HS-5 (cell line): ENCODE measurements at places on chromosomes 5 and 9.

DNA sequence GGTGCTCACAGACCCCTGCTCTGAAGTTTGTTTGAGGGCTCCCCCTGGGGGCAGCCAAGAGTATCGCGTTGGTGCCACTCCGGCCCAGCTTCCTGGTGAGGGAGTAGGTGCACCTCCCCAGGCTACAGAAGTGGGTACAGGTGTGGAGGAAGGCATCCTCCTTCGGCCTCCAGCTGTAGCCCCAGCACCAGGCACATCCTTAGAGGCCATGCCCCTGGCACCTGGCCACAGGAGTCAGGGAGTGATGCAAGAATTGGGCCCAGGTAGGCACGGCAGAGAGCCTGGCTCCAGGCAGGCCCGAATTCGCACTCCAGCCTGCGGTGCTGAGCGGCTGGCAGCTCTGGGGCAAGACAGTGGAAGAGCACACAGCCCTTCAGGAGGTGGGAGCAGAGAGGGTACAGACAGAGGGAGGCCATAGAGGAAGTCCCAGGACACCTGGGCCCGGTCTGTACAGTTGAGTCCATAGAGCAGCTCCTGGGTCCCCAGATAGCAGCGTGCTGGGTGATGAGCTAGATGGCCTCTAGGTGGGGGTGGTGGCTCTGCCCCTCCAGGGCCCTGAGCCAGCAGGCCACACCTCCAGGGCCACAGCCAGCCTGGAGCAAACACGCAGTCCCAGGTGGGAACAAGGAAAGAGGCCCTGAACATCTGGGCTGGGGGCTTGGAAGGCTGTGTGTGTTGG, 2.4 kb downstream of the SAPCD2 start:
- DNase-seq: no peak

DNA sequence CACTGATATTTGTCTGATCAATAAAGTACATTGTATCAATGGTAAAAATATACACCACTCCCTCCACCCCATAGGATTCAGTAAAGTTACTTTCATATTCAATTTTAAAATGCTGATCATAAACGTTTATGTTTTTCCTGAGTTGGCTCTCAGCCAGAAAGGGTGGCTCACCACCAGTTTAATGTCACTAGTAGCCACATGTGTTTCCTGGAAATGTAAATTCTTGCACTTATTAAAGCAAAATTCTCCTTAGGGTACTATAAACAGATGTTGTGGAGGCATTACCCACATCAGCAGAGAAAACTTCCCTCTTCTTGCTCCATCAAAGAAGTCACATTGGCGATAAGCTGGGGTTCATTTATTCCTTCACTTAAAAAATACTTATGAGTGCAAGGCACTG, 210.3 kb downstream of the SREK1 start:
- no peak for DNase-seq

GRCh38 chr5:139395844-139396640, 1.1 kb upstream of the PROB1 start:
- no peak for DNase-seq

DNA sequence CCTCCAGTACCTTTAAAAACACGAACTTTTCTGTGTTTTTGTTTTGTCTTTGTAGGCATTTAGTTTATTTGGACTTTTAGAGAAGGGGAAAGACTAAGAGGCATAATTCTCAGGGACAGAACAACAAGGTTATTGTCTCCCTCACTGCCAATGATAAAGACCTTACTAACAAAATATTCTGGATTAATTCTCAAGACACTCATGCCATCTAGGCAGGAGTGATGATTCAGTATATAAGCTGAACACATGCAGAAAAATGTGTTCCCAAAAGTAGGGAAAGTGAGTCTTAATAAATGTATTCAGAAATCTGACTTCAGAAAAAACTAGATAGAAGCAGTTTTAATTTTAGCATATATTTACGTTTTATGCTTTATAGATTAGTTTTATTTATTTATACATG, 17.4 kb upstream of the ASPN start:
- DNase-seq: no peak

DNA sequence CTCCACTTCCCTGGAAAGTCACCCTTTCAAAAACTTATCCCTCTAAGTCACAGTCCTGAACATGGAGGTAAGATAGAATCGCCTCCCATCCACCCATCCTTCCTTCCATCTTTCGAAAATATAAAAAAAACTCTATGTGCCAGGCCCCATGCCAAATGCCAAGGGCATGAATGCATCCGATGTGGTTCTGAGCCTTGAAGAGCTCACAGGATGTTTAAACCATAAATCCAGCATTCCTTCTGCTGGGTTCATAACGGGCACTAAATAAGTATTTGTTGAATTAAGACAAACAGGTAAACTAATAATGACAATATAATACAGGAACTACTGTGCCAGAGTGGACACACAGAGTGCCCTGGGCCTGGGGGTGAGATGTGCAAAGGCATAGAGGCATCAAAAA, 147.3 kb downstream of the TTLL11 start:
- peak; percentile 57 for DNase-seq

DNA sequence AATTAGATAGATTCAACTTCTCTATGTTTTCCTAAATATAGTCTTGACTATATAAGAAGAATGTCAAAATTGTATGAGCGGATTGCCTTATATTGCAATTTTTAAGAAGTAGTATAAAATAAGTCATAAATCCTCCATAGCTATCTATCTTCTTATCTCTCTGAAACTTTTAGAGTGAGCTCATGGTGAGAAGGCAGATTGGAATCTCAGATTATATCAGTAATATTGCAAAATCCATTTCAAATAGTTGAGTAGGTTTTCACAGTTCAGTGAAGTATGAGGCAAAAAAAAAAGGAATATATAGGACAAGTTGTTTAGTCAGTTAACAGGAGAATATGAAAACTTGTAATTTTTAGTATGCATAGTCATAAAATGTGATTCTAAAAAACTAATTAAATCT, 156.4 kb downstream of the FAM174A start:
- peak; percentile 69 for DNase-seq

- no peak for DNase-seq
These were observed 192.4 kb downstream of the DOCK8 start for GRCh38 chr9:406886-407654.

DNA sequence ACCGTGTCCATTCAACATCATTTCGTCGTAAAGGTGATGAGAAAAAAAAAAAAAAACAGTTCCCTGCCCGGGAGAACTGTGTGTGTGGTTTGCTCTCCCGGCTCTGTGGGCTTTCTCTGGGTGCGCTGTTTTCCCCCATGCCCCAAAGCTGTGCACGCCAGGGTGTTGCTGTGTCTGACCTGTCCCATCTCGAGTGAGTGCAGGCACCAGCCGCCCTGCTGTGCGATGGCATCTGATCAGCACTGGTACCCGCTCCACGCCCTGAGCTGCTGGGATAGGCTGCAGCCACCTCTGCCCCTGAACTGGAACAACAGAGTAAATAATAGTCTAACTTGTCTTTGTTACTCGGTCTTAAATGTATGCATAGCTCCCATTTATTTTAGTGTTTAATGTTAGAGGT, 33.3 kb downstream of the CEP72 start:
- DNase-seq: no peak

DNA sequence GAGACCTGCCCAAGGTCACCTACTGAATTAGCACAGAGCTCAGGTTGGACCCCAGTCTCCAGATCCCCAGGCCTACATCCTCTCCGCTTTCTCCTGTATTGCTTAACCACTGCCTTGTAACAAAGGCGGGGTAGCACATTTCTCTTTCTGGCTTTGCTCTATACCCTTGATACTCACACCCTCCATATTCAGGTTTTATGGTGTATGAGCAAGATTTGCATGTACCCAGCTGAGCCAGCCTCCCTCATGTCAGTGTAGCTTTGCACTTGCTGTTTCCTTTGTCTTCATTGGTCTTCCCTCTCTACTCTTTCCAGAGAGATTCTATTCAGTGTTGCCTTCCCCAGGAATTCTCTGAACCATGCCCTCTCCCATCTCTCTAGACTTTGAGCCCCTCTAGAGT, 19.6 kb upstream of the ZCCHC7 start:
- no peak for DNase-seq

- no peak for DNase-seq
These were observed 4.8 kb downstream of the RECK start for GRCh38 chr9:36041506-36041905.

DNA sequence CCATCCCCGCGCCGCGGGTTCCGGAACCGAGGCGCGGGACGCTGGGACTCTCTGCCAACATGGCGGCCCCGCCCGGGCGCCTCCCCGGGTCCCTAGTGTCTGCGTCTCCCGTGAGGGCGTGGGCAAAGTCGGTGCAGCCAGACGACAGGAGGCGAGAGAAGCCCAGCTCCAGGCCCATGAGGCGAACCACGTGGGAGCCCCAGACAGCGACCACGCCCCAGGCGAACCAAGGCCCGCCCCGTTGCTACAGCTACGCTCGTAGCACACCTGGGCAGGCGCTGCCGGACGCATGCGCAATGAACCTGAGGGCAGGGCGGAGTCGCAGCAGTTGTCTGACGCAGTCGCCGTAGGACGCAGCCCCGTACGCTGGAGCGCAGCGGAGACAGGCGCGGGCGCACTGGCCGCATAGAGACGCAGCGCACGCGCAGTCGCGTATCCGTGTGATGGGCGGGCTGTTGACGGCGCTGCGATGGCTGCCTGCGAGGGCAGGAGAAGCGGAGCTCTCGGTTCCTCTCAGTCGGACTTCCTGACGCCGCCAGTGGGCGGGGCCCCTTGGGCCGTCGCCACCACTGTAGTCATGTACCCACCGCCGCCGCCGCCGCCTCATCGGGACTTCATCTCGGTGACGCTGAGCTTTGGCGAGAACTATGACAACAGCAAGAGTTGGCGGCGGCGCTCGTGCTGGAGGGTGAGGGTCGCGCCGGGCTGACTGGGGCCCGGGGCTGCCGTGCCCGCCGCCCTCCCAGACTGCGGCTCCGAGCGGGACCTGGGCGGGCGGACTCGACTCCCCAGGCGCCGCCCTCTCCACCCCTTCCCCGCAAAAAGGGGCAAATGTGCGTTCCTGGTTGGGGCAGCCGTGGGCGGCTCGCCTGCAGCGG, at the start of gene MAN1B1:
Gene MAN1B1, plus strand, starts transcription at position 455 of the 878 bp plus-strand sequence. Its CDS starts 15 bp downstream, at position 470.
- DNase-seq: peak; percentile 95

DNA sequence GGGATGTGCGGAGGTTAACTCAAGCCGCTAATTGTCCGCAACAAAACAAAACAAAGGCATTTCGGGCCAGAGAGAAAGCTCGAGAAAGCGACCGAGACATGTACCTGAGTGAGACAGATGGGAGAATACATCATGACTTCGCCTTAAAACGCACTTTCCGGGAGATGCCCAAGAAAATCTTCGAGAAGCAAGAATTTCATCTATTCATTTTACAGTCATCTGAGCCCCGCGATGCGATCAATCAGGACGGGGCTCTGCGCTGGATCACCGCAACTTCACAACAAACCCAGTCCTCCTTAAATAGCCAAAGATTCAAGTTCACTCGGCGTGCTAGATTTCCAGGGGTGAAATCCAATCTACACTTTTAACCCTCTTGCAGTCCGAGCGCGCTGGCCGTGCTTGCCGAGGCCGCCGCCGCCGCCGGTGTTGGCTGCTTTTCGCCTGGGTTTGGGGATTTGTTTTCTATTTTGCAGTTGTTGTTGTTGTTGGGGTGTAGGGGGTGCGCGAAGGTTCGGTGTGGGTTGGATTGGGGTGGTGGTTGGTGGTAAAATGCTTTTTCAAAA, 482 bp downstream of the NFIB start:
- DNase-seq: no peak

GRCh38 chr5:108381350-108381953, 446 bp downstream of the FBXL17 start:
- DNase-seq: no peak

DNA sequence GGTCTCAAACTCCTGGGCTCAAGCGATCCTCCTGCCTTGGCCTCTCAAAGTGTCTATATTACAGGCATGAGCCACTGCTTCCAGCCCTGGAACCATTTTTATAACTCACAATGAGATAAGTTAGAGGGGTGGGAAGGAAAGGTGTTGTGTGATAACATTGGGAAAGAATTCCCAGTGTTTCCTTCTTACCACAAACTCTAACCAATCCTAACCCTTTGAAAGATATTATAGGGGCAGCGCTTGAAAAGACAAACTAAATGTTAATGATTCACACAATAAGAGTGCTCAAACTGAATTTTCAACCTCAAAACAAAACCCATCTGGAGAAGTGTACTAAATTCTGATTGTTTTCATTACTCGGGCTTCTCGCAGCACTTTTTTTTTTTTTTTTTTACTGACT, 109.7 kb downstream of the TSSK1B start:
- DNase-seq: no peak

GRCh38 chr5:143208781-143209510, 194.5 kb downstream of the NR3C1 start:
- DNase-seq: no peak

DNA sequence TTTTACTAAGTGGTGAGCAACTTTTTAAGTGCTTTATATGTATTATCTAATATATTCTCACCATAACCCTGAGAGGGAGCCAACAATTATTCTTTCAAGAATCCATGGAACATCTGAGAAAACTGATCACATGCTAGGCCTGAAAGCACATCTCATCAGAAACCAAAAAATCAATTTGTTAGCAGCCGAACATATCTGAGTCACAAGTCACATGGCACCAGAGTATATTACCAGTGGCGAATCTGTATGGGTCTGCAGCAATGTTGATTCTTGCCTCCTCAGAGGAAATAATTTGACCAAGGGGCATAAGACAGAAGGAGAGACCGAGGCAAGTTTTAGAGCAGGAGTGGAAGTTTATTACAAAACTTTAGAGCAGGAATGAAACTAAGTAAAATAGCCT, 25.3 kb upstream of the SIL1 start:
- no peak for DNase-seq

DNA sequence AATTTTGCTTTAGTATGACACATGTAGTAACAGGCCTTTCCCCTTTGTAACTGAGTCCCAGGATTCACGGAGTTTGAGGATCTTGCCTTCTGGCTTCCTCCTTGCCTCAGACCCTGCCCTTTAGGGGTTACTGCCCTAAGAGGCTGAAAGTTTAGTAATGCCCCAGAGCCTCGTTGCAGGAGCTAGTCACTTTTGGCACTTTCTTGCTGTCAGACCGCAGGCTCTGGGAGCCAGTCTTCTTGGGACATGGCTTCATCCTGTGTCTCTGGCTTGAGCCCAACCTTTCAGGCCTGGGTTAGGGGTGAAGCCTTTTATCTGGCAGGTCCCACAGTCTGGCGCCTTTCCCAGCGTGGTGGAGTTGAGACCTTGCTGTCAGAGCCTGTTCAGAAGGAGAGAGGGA, 185.6 kb upstream of the DMRT1 start:
- no peak for DNase-seq

GRCh38 chr9:100926366-100926765, 102.2 kb upstream of the PLPPR1 start:
- DNase-seq: no peak

DNA sequence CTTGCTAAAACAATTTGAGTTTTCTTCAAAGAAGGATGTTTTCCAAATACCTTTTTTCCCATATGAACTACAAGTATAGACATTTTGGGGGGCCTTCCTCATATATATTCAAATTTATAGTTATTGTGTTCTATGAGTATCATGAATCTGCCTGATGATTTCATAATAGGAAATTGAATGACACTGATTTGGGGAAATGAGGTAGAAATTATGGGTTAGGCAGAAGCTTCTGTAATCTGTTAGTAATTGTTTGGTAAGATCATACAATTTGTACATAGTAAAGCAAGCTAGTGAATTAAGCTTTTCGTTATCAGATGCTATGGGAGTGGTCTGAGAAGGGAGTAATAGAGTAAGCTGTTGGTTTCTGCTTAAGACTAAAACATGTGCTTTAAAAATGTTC, 98.0 kb downstream of the TRIO start:
- no peak for DNase-seq
